ENCODE measurements at places on chromosomes 7 and 10.
A peak's percentile ranks its signal among the peaks of the same experiment; 100 is the strongest.

GRCh38 chr10:97549587-97550322, 22.8 kb upstream of the ANKRD2 start:
- peaks cover 41% of the 10 kb centered on the region for H3K4me1 ChIP-seq
- H3K4me3 ChIP-seq = no peak overlapping the region
- H3K27ac ChIP-seq = peak overlapping the region; percentile 81
- no peaks in the 10 kb centered on the region for H3K36me3 ChIP-seq
- no peak for DNase-seq
- no peaks in the 10 kb centered on the region for H3K27me3 ChIP-seq

DNA sequence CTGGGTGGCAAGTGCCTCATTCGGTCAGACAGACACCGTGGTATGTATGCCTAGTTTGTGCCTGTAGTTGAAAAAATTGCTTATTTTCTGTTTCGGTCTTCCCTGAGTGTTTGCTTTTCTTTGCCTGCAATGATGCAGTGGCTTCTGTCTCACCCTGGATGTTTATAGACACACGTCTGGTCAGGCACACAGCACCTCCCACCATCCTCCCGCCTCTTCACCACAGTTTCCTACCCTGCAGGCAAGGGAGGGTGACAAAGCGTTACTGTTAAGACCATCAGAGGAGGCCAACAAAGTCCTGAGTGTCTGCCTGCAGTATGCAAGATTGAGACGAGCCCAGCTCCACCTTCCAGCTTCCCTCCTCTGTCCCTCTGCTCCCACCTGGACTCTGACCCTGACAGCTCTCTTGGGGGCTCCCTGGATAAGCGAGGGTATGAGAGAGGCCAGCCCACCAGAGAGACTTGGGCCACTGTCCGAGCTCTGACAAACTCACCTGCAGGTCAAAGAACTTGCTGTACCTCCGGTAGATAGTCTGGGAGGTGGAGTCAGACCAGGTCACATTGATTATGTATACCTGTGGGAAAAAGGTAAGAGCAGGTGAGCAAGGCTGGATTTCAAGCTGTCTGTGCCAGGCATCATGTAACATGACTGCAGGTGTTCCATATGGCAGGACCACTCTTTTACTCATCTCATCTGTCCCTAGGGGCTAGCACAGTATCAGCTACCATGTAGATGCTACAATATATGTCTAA, 54.4 kb downstream of the SH3PXD2A start:
- DNase-seq = no peak
- H3K36me3 ChIP-seq = no peaks in the 10 kb centered on the region
- no peaks in the 10 kb centered on the region for H3K4me1 ChIP-seq
- H3K27ac ChIP-seq = no peak overlapping the region
- no peak overlapping the region for H3K4me3 ChIP-seq

DNA sequence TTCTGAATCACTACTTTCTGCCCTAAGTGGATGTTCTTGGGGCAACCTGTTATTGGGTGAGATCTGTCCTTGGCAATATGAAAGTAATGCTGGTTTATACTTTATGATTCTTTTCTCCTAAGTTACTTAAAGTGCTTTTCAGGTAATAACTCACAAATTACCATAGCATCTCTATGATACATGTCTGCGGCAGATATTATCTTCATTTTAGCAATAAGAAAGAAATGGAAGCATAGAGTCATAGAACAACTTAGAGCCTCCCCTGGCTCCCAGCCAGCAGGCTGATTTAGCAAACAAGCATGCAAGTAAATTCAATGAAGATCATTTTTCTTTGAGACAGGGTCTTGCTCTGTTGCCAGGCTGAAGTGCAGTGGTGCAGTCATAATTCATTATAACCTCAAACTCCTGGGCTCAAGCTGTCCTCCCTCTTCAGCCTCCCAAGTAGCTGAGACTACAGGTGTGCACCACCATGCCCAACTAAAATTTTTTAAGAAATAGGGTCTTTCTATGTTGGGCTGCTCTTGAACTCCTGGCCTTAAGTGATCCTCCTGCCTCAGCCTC, 38.1 kb upstream of the GRM8 start:
- H3K36me3 ChIP-seq = no peaks in the 10 kb centered on the region
- no peak for DNase-seq
- H3K4me3 ChIP-seq = no peak overlapping the region
- no peak overlapping the region for H3K27ac ChIP-seq

DNA sequence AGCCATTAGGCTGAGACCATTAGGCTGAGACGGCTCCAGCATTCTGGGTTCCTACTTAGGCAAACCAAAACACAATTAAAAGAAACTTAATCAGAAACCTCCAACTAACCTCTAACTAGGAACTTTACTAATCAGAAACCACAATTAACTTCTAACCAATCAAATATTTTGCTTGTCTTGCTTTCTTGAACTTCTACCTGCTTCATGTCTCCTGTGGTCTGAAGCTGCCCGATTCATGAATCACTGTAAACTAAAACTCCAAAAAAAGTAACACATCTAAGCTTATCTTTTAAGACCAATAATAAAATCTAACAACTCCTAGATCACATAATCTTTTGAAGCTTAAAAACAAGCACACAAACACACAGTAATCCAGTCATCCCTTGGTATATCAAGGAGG, 76.1 kb downstream of the PDSS1 start:
- H3K27me3 ChIP-seq = no peaks in the 10 kb centered on the region
- no peak for DNase-seq
- no peak overlapping the region for H3K4me3 ChIP-seq
- H3K36me3 ChIP-seq = no peaks in the 10 kb centered on the region
- H3K27ac ChIP-seq = no peak overlapping the region

DNA sequence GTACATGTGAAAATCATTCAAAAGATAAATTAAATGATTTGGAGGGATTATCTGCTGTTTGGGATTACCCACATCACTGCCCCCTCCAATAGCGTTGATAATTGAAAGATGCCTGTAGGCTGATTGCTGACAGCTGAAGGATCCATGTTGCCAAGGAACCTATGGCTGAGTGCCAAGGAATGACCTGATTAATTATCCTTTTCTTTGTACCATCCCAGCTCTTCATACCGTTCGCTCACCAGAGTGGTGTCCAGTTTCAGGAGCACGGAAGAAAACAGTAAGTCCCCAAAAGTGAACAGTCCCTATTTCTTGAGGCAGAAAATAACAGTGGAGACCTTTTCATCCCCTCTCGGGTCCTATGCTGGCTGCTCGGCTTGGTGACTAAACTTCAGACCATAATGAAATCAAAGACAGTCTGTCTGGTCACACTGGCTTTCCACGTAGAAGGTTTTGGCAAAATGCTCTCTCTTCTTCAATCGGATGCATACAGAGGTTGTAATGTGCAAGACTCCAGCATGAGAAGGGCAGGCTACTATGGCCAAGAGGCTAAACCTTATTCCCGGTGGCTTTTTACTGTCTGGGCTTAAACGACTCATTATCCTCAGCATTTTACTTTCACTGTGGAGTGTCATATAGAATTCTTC, 108.8 kb downstream of the SPAG6 start:
- no peak overlapping the region for H3K27ac ChIP-seq
- no peak overlapping the region for H3K4me3 ChIP-seq
- no peaks in the 10 kb centered on the region for H3K27me3 ChIP-seq
- no peaks in the 10 kb centered on the region for H3K36me3 ChIP-seq
- H3K4me1 ChIP-seq = no peaks in the 10 kb centered on the region
- no peak for DNase-seq

GRCh38 chr7:151168003-151168786, 701 bp upstream of the GBX1 start:
- H3K36me3 ChIP-seq = no peaks in the 10 kb centered on the region
- H3K4me1 ChIP-seq = 0 out of 2 replicates have a peak, but pooled peaks cover 4% of the 10 kb centered on the region
- DNase-seq = no peak
- peaks cover 40% of the 10 kb centered on the region for H3K27me3 ChIP-seq

DNA sequence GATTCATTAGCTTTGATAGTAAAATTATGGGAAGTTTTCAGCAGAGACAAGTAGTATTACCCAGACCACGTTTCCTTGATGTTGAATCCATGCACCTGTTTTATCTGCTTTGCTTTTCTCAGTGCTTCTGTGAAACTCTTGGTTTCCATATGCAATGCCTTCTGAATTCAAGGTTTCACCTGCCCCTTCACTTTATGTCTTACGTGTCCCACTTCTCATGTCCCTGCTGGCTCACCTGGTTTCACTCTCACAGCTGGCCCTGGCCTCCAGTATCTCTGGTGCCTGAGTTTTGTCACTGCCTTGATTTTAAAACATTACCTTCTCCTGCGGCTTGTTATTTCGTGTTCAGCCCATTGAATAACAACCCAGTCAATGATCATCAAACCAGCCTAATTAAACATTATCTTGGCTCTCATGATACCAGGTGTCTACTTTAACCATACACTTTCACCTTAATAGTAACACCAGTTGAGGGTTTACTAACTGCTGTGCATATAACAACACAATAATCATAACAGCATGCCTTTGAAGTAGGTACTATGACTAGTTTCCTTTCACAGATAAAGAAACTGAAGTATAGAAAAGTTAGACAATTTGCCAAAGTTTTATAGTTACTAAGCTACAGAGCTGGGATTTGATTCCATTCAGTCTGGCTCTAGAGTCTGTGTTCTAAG, 175.7 kb upstream of the PCLO start:
- DNase-seq = no peak
- H3K36me3 ChIP-seq = no peaks in the 10 kb centered on the region
- no peak overlapping the region for H3K4me3 ChIP-seq

- no peak for DNase-seq
- H3K36me3 ChIP-seq = no peaks in the 10 kb centered on the region
These were observed 56.4 kb upstream of the HABP2 start for GRCh38 chr10:113496111-113497109.

GRCh38 chr7:151517601-151518104, 2.0 kb downstream of the RHEB start:
- peak overlapping the region; percentile 85 for H3K4me3 ChIP-seq
- H3K4me1 ChIP-seq = peaks cover 43% of the 10 kb centered on the region
- H3K36me3 ChIP-seq = peaks cover 3% of the 10 kb centered on the region
- no peak for DNase-seq
- peak overlapping the region; percentile 99 for H3K27ac ChIP-seq
- H3K27me3 ChIP-seq = no peaks in the 10 kb centered on the region

DNA sequence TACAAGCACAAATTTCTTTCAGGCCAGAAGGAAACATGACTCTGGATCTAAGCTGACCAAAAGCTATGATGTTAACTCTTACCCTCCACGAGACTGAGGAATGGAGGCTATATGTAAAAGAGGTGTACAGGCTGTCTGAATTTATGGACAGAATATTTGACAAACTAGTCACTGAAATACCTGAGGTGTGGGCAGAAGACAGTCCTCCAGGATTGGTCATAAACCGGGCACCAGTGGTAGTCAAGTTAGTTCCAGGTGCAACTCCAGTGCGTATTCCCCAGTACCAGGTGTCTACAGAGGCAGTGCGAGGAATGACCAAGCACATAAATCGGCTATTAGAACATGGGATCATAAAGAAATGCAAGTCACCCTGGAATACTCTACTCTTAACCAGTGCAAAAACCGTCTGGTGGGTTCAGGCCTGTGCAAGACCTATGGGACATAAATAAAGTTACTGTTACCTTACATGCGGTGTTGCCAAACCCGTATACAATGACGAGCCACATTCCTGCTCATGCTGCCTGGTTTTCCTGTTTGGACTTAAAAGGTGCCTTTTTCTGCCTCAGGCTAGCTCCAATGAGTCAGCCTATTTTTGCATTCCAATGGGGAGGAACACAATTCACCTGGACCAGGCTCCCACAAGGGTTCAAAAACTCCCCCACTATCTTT, 6.7 kb upstream of the CYREN start:
- no peak overlapping the region for H3K27ac ChIP-seq
- H3K36me3 ChIP-seq = no peaks in the 10 kb centered on the region
- no peaks in the 10 kb centered on the region for H3K27me3 ChIP-seq
- no peak overlapping the region for H3K4me3 ChIP-seq

GRCh38 chr7:157430721-157431120, 93.9 kb downstream of the DNAJB6 start:
- H3K27me3 ChIP-seq = no peaks in the 10 kb centered on the region
- H3K27ac ChIP-seq = no peak overlapping the region
- no peak for DNase-seq
- no peak overlapping the region for H3K4me3 ChIP-seq
- H3K4me1 ChIP-seq = no peaks in the 10 kb centered on the region

- no peak for DNase-seq
- H3K27ac ChIP-seq = no peak overlapping the region
- no peaks in the 10 kb centered on the region for H3K36me3 ChIP-seq
- H3K4me1 ChIP-seq = no peaks in the 10 kb centered on the region
- H3K4me3 ChIP-seq = no peak overlapping the region
These were observed 32.1 kb downstream of the CELF2 start for GRCh38 chr10:11049806-11050205.

DNA sequence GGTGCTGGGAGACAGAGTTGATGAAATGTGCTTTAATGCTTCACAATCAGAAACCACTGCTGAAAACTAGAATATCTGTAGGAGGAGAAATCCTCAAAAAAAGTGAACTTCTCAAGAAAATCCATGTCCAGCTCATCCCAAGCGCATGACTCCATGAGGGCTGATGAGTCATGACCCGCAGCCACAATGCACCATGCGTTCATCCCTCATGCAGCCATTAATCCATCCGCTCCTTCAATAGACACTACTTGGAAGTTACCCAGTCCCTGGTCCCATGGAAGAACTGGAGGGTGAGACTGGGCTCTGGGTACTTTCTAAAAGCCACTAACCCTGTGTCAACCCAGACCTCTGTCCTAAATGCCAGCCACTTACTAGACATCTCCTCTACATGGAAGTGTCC, 24.4 kb downstream of the TMEM273 start:
- H3K27ac ChIP-seq = no peak overlapping the region
- no peaks in the 10 kb centered on the region for H3K4me1 ChIP-seq
- H3K27me3 ChIP-seq = peaks cover 2% of the 10 kb centered on the region
- no peaks in the 10 kb centered on the region for H3K36me3 ChIP-seq
- H3K4me3 ChIP-seq = no peak overlapping the region

GRCh38 chr7:30182814-30183213, 48.0 kb downstream of the MTURN start:
- H3K27me3 ChIP-seq = no peaks in the 10 kb centered on the region
- H3K4me3 ChIP-seq = no peak overlapping the region
- no peaks in the 10 kb centered on the region for H3K36me3 ChIP-seq
- no peak for DNase-seq
- no peak overlapping the region for H3K27ac ChIP-seq
- H3K4me1 ChIP-seq = no peaks in the 10 kb centered on the region

DNA sequence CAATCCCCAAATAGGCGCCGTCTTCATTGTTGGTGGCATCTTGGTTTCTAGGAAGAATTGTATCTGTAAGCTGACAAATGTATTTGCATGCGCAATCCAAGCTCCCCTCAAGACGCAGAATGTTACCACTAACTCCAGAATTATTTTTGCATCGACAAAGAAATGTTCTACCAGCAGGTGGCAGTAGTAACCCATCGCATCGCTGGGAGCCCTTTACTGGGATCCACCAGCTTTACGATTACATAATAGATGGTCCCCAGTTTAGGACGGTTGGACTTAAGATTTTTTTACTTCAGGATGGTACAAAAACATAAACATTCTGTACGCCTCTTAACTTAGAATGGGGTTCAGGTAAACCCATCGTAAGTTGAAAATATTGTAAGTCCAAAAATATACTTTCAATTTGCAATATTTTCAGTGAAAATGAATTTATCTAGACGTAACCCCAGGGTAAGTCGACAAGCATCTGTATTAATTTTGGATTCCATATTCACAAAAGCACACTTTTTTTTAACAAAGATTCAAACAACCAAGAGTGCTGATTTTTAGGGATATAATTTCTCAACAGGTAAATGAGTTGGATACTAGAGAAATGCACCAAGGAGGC, 114.0 kb upstream of the COBL start:
- H3K4me1 ChIP-seq = no peaks in the 10 kb centered on the region
- DNase-seq = peak; percentile 39
- H3K27me3 ChIP-seq = no peaks in the 10 kb centered on the region
- no peaks in the 10 kb centered on the region for H3K36me3 ChIP-seq
